ENCODE measurements at places on chromosomes 6 and 20. TPM values are rescaled to one million over a fixed set of nuclear protein-coding genes. Genes with fewer than 3 reads are reported as not detected.

- DNase-seq, result no peak
Measured at GRCh38 chr6:12457094-12457493, 166.9 kb downstream of the EDN1 start.

- DNase-seq, result no peak
Measured at GRCh38 chr6:68026483-68026882, 608.6 kb upstream of the ADGRB3 start.

DNA sequence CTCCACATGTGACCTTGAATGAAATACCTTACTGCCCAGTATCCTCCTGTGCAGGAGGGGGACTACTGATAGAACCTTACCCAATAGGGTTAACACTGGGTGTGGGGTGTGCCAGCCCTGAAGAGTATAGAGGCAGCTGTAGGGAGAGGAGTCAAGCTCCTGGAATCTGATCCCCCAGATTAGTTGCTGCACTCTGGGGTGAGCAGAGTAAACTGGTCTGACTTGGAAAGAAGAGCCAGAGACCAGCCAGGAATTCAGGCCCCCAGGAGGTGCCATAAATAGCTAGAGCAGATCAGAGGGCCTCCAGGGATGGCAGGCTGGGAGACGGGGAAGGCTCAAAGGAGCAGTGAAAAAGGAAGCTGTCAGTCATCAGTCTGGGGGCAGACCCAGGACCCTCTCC, 3.5 kb upstream of the APOBEC2 start:
- no peak for DNase-seq

GRCh38 chr20:52289956-52290565, 98.5 kb upstream of the ZFP64 start:
- DNase-seq, result no peak

DNA sequence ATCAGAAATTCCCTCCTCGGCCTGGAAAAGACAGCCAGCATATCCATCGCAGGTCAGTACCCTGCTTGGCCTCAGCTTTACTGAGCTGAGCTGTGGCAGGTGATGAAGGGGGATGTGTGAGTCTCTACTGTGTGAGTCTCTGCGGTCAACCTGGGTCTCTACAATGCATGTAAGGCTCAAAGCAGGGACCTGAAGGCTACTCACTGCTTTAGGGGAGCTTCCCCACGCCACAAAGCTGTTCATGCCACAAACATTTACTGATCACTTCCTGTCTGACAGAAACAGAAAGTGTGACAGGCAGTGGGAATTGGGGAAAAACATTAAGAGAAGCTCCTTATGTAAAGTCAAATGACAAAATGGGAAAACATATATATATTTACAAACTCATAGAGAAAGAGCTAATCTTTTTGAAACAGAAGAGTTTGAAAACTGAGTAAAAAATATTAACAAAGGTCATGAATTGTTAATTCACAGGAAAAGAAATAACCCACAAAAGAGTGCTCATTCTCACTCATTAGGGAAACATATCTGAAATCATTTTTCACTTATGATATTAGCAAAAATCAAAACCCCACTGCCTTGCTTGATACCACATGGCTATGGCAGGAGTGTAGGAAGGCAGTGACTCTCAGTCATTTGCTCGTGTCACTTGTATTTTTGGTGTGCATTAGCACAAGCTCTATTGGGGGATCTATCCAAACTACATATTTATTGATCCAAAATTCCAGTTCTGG, 5.8 kb downstream of the BTN3A3 start:
- no peak for DNase-seq

DNA sequence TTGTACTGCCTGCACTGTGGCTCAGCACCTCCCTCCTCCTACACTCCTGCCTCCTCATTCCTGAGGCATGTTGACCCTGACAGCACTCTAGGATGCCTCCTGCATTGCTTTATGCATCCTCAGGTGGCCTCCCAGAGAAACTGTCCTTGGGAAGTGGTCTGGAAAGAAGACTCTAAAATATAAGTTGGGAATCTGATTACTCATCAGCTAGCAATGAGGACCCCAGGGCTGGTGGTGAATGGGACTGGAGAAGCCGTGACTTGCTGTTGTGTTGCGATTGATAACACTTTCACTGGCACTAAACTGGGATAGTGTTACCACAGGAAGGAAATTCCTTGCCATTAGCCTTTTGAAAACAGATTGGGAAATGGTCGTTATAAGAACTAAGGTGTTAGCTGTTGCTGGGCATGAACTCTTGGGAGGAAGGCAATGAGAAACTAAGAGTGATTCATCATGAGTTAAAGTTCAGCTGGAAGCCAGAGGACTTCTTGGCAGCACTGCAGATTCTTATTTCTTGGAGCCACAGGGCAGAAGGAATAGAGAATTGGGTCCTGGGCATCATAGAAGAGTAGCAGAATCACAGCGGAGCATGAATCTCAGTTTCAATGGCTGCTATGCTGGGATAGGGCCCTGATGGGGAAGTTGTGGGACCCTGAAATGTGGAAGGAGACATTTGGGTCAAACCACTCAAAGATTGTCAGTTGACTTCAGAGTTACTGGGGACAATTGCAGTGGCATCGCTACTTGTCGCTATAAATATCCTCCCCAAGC, 10.1 kb upstream of the SIRPD start:
- peak; percentile 1 for DNase-seq

DNA sequence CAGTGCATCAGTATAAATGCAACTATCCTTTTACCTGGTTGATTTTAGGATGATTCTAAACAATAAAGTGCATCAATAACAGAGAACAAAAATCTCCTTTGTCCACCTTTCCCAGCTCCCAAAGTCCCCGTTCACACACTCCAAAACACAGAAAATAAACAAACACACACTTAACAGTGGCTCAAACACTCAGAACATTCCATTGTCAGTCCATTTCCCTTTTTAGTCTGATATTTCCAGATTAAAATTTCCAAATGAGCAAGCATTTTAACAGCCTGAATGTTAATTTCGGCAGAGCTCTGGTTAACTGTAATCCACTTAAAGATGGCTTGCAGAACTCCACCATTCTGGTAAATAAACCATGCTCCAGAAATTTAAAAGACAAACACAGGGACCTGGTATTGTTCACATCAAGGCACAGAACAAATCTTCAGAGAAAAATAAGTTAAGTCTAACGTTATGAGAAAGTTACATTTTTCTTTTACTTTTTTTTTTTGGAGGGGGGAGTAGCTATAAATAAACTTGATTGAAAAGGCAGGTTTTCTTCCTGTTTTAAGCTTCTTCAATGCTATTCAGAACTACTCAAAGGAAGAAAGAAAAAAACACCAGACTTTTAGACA, 100.8 kb downstream of the DST start:
- DNase-seq, result peak; percentile 77

- peak; percentile 53 for DNase-seq
Measured at GRCh38 chr20:57594092-57594951, 25.9 kb downstream of the ZBP1 start.

The HLA-C gene
- total RNA-seq, result 1,234 TPM

GRCh38 chr6:169163411-169163901, 90.2 kb downstream of the THBS2 start:
- no peak for DNase-seq
